ENCODE measurements at places on chromosomes 2 and 18.

- peak; percentile 36 for DNase-seq
Observed at GRCh38 chr2:144452989-144453336, 67.0 kb downstream of the ZEB2 start.

DNA sequence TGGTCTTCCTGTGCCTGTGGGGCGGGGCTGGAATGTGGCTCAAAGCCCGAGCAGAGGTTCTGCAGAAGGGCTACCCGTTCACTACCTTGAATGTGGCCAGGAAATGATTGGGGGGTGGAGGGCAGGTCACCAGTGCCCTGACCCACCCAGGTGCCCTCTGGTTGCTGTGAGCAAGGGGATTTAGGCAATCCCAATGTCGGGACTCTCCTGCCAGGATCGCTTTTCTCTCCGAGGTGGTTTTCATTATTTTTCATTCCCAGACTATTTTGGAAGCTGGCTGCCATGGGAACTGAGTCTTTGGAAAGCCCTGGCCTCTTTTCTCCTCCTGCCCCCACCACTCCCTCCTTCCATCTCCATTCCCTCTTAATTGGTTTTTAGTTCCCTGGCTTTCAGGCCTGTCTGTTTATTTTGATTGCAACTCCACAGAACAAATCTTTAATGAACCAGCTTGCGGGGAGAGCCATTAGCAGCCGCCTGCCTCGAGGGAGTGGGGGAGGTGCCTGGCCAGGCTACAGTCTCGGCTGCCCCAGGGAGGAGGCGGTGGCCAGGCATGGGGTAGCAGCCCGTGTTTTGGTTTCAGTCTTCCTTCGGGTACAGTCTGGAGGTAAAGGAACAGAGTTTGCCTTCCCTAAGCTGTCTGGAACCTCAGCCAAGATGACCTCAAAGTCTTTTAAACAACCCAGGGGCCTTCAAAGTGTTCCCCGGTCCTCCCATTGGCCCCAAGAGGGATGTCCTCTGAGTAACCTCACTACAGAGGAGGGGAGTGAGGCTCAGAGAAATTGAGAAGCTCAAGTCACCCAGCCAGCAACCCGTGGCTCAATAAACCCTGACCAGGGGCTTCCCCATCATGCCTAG is 114.4 kb upstream of the HAAO start:
- peak; percentile 77 for DNase-seq

GRCh38 chr2:128319631-128320191 is 1.0 kb upstream of the HS6ST1 start:
- no peak for DNase-seq

DNA sequence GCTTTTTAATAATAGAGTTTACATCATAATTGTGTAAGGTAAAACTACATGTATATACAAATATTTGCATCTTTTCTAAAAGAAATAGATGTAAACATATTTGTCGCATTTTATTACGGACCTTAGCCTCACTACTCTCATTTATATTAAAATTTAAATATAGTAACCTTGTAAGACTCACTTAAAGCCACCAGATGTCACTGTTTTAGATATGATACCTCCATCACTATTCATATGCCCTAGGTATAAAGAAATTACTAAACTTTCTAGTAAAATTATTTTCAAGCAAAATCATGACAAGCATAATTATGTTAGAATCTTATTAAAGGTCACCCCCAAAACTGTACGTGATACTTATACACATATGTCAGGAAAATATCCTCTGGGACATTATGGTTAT is 674.3 kb upstream of the REG3G start:
- DNase-seq: no peak

DNA sequence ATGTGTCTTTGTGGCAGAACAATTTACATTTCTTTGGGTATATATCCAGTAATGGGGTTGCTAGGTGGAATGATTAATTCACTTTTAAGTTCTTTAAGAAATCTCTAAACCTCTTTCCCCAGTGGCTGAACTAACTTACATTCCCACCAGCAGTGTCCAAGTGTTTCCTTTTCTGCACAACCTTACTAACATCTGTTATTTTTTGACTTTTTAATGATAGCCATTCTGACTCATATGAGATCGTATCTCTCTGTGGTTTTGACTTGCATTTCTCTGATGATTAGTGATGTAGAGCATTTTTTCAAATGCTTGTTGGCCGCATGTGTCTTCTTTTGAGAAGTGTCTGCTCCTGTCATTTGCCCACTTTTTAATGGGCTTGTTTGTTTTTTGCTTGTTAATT is 43.1 kb upstream of the PTH2R start:
- peak; percentile 89 for DNase-seq

DNA sequence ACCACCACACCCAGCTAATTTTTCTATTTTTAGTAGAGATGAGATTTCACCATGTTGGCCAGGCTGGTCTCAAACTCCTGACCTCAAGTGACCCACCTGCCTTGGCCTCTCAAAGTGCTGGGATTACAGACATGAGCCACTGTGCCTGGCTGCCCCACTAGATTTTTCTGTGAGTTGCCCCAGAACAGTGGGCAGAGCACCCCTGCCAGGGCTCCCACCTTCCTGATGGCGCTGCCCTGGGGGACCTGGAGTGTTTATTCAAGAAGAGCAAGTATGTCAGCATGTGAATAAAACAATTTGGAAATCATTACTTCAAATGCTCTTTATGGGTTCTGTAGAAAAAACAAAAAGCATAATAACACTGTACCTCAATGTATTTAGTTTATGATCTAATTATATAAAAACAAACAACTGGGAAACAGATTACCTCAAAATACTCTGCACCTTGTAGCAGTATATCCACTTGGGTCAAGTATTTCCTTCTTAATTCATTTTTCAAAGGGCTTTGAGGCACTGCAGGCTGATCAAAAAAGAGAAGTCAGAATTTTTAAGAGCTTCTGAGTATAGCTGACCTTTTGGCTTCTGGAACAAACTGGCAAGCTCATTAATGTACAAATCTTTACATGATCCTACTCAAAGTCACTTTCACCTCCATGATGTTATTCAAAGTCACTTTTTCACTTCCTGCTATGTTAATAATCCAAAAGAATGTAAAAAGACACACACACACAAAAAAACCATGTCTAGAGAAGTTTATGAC is 8.9 kb downstream of the HJURP start:
- no peak for DNase-seq

DNA sequence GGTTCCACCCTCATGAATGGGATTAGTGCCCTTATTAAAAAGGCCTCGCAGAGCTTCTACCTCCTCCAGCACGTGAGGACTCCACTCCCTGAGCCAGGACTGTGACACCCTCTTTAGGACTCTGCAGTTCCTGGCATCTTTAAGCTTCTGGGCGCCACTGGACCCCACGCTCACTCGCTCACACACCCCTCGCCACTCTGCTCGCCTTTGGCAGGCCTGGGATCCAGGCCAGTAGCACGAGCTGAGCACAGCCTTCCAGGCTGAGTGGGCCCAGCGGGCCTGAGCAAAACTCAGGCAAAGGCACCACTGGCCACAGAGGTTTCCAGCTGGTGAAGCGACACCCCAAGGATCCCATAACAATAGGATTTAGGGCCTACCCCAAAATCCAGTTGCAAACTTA is 107.9 kb upstream of the GPC1 start:
- no peak for DNase-seq

GRCh38 chr18:390741-391478 is 109.6 kb downstream of the COLEC12 start:
- no peak for DNase-seq
